ENCODE measurements at places on chromosomes 7 and 10.

DNA sequence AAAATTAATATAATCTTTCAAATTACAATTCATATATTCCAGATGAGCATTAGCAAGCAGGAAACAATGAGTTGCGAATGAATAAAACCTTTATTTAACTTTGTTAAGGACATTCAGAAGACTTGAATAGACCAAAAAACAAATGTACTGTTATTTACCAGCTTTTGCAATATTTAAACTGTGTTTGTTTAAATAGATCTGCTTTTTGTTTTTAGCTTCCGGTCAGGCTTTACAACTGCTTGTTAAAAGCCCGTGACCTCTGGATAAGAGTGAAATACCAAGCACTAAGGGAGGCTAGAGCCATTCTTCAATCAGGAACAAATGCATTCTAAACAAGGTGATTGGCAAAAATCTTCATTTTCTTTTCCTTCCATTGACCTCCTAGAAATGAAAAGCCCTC lies 184.9 kb upstream of the GNAI1 start:
- DNase-seq = no peak

DNA sequence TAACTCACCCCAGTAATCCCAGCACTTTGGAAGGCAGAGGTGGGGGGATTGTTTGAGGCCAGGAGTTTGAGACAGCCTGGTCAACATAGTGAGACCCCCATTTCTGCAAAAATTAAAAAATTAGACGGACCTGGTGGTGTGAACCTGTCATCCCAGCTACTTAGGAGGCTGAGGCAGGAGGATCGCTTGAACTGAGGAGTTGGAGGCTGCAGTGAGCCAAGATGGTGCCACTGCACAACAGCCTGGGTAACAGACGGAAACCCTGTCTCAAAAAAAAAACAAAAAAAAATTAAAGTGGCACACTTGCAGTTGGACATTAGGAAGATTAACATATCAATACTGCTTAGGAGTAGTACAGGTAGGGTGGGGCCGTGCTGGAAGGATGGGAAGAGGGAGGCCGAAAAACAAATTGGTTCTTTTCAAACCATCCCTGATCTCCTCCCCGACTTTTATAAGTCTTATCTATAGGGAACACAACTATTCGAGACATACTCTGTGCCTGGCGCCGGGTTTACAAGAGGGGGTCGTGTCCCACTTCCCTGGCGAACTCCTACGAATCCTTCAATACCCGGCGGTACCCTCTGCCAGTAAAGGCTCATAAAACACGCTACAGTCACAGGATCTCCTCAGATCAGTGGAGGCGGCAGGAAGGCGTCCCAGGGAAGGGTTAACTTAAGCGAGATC lies 628 bp downstream of the TAF6 start:
- no peak for DNase-seq

GRCh38 chr7:154994996-154995395 lies 7.9 kb downstream of the PAXIP1 start:
- no peak for DNase-seq

DNA sequence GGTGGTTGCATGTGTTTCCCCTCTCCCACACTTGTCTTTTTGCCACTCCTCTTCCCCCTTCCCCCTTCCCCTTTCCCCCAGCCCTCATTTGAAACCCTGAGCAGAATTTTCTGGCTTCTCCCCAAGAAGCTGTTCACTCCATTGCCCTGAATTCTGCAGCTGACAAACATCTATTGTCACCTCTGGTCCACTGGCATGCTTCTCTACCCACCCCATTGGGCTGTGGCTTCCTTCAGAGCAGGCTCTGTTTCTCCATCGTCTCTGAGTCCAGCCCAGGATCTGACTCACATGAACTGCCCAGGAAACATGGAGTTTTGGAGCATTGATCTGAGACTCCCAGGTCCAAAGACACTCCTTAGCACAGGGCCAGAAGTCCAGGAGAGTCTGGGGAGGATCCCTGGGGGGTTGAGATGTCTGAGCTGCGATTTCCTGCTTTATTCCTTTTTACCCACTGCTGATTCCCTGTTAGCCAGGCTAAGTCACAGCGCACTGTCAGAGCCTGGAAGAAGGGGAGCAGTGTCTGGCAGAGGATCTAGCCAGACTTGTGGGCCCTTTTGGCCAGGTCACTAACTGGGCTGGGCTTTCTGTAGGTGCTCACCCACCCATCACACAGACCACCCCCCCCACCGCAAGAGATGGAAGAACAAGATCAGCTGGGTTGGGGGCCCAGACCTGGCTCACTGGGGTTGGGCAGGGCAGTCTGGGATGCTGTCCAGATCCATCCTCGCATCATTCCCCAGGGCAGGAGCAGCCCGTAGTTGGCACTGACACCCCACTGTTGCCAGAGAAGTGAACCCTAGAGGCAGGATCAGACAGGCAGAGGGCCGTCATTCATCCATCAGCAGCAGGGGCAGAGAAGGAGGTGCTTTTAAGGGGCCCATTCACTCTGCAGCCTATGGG lies 3.5 kb downstream of the CHAT start:
- DNase-seq = no peak

DNA sequence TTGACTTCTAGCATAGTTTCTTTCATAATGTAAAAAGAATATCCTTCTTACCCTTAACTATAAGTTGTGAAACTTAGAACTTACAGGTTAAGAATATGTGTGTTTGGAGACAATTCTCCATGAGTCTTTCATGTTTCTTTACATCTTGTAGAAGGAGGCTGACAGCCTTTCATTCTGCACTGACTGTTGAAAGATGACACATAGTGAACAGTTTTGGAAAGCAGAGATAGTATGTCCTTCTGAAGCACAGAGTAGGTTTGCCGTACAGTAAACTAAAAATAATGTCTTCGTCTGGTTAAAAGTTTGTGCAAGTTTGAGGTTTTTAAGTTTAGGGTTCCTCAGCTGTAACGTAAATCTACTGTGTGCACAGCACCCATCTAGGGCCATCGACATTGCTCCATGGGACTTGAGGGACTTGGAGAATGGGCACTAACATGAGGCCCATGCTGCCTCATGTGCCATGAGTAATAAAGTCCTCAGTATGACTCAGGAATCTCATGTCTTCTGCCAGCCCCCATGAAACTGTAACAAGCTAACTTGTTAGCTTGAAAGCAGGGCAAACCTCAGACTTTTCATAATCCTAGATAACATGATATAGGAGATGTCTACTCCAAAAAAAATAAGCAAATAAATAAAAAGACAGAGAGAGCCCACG lies 24.5 kb upstream of the ELAPOR2 start:
- DNase-seq = peak; percentile 20

- no peak for DNase-seq
Measured at GRCh38 chr7:20776214-20776911, 10.3 kb downstream of the SP8 start.

- DNase-seq = peak; percentile 93
Measured at GRCh38 chr10:22228943-22229801, 11.4 kb upstream of the EBLN1 start.

- no peak for DNase-seq
Measured at GRCh38 chr10:45375716-45376231, 1.8 kb downstream of the ALOX5 start.

DNA sequence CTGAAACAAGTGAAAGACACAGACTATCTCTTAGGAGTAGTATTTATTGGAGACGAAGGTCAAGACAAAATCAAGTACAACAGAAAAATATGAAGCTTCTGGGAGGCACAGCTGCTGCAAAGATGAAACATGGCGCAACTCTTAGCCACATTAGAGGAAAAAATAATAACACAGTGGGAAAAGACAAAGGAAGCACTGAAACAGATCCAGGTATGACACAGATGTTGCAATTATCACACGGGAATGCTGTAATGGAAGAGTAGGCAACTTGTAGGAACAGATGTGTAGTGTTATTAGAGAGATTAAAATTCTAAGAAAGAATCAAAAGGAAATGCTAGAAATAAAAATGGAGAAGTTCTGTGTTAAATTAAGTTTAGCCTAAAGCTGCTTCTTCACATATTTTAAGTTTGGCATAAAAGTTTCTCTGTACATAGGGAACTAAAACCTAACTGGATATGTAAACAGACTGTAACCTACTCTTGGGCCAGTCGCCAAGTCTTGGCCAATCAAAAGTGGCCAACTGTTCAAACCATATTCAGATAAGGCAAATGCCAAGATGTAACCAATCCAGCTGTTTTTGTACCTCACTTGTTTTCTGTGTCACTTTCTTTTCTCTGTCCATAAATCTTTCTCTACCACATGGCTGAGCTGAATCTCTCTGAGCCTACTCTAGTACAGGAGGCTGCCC lies 1132.0 kb upstream of the LRRTM3 start:
- no peak for DNase-seq

- DNase-seq = no peak
Measured at GRCh38 chr10:123427165-123427786, 238.9 kb upstream of the GPR26 start.

GRCh38 chr10:71545001-71545400 lies 148.3 kb downstream of the CDH23 start:
- DNase-seq = no peak

DNA sequence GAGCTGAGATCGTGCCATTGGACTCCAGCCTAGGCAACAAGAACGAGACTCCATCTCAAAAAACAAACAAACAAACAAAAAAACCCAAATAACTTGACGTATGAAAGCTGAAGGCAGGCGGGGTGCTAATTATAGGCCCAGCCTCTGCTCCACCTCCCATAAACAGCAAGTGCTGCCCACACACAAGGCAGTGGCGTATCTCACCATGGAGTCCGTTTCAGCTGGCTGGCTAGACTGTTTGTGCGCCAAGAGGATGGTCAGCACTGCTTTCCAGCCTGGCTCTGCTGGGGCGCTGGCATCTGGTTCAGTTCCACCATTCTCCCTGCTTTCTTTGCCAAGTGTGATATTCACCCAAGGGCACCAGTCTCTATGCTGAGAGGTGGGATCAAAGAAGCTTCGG lies 29.1 kb downstream of the ZC3HC1 start:
- DNase-seq = no peak

DNA sequence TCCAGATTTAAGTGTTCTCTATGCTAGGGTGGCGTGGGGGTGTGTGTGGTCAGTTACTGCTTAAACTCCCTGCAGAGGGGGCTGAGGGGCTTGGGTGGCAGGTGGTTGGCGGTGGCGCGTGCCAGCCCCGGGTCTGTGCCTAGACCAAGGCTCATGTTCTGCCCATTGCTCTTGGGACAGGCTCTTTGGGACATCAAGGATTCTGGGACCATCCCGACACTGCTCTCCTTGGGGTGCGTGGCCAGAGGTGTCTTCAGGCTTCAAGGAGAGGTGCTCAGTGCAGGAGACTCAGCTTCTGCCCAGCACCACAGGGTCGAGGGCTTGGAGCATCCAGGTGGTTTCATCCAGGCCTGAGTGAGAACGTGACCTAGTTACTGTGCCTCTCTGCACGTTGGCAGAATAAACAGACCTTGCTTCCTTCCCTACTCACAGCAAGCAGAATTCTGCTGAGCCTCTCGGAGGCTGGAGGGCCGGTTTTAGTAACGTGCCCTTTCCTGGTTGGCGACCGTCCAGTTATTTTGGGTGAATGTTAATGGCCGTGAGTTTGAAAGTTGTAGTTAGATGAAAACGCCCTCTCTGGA lies 39.9 kb downstream of the CAMK1D start:
- no peak for DNase-seq

DNA sequence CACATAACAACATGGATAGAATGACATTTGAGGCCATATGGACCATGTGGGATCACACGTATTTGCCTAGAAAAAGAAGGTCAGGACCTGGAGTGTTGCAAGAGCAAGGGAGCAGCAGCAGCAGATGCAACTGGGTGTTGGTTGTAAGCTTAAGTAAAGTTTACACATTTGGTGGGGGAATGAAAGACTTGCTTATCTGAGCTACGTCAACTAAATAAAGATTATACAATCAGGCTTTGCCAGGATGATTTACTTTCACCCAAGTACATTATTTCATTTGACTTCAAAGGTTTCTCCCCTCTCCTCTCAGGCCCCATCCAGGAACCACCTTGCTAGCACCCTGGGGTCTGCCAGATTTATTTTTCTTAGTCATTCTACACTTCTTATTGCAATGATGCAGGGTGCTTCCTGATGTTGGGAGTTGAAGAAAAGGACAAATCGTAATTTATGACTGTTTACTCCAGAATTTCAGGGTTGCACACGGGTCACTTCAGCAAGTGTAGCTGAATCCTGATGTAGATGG lies 591.9 kb upstream of the IGFBP3 start:
- DNase-seq = no peak

DNA sequence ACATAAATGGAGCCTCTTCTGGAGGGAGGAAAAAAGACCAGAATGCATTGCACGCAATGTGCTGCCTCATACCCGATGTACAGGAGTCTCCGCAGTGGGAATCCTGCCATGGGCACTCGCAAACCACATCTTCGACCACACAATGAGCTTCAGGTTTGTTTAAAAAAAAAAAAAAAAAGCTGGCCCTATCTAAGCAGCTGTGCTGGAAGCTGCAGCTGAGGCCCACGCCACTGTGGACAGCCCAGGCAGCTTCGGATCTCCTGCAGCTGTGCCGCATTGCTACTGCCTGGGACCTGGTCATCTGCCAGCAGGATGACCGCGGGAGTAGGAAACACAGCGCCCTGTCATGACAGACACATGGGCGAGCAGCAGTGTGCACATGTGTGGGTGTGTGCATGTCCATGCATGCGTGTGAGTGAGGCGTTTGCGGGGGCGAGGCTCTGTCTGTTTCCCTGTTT lies 26.0 kb downstream of the EN2 start:
- no peak for DNase-seq

GRCh38 chr10:109474261-109474660 lies 449.1 kb downstream of the XPNPEP1 start:
- DNase-seq = no peak

DNA sequence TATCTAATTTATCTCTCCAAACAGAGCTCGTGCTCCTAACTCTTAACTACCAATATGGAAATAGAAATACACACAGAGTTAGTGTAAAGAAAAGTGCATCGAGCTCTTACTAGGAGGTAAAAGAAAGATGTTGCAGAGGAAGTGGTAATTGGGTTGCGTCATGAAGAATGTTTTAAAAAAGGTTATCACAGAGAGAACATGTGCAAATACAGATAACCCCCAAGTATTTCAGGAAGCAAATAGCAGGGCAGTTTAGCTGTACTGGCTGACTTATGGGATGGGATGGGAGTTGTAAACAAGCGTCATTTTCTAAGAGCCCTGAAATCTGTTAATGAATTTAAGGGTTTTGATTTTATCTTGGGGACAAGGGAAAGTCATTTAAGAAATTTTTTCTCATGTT lies 153.9 kb downstream of the AGMO start:
- no peak for DNase-seq

Measured in activated CD4-positive, alpha-beta T cell treated with anti-CD3 and anti-CD28 coated beads, Interleukin-2, Interleukin-6, amounts not matched to agents 100 ng/mL and 50 ng/mL, durations not matched to agents 16 hours and 8 hours (primary cell).